ENCODE measurements at places on chromosomes 5 and 9.

DNA sequence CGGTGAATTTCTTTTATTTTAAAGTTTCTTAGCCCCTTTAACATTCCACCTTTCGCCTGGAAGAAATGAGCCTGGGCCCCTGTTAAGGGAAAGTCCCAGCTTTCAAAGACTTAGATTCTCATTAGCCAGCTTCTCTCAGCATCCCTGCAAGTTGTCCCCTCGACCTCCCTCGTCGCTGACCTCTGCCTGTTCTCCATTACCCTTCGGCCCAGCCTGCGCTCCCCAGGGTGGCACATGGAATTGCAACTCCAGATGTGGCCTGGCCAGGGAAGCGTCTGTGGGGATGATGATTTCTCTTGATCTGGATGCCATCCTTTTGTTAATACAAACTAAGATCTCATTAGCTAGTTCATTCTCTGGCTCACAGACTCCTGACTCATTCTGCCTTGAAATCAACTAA is 43.4 kb upstream of the FANCC start:
- DNase-seq, result no peak

GRCh38 chr9:135103931-135104639 is 16.6 kb downstream of the OLFM1 start:
- DNase-seq, result no peak

DNA sequence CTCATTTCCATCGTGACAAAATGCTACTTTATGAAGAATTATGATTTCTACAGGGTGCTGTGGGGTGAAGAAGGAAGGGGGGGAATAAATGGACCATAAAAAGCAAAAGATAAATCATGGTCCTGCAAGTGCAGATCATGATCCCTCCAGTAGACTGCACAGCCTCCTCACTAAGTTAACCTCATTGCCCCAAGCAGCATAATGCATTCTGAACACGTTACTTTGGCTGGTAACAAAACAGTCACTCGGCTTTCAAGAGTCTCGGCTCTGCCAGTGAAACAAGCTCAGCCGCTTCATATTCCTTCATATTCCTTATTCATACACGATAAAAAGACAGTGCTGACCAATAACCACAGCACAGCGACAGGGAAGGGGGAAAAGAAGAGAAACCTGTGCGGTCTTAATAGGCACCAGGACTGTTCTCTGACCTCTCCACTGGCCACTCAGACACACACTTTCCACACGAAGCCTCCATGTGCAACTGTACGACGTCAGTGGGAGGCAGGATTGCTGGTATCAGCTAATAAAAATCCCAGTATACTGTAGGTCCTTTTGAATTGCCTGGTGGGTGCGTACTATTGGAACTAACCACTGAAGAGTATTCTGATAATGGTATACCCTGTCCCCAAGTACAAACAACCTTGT is 60.5 kb downstream of the ANKH start:
- DNase-seq, result no peak

- DNase-seq, result no peak
These were observed 44.4 kb downstream of the DROSHA start for GRCh38 chr5:31487506-31487905.

DNA sequence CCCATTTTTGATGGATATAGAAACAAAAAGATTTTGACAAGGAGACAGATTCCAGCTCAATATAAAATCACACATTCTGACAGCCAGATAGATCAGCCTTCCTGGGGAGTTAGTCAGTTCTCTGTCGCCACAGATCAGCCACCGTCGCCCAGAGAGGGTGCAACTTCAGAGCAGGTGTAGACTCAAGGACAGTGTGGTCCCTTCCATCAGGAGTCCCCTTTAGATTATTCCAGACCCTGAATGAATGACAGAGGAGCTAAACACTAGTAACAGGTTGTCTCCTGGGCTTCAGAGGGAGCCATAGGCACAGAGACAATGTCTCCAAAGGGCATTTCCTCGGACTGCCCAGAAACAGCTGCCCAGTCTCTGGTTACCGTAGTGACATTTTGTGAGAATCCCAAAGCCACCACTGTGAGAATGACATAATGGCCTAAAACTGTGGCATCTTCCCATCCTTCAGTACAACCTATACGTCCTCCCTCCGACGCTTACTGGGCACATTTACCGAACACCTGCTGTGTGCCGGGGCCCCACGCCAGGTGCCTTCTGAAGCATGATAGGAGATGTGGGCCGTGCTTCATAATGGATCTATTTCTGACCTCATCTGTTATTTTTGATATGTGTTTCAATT is 47.4 kb upstream of the SLC2A8 start:
- no peak for DNase-seq

DNA sequence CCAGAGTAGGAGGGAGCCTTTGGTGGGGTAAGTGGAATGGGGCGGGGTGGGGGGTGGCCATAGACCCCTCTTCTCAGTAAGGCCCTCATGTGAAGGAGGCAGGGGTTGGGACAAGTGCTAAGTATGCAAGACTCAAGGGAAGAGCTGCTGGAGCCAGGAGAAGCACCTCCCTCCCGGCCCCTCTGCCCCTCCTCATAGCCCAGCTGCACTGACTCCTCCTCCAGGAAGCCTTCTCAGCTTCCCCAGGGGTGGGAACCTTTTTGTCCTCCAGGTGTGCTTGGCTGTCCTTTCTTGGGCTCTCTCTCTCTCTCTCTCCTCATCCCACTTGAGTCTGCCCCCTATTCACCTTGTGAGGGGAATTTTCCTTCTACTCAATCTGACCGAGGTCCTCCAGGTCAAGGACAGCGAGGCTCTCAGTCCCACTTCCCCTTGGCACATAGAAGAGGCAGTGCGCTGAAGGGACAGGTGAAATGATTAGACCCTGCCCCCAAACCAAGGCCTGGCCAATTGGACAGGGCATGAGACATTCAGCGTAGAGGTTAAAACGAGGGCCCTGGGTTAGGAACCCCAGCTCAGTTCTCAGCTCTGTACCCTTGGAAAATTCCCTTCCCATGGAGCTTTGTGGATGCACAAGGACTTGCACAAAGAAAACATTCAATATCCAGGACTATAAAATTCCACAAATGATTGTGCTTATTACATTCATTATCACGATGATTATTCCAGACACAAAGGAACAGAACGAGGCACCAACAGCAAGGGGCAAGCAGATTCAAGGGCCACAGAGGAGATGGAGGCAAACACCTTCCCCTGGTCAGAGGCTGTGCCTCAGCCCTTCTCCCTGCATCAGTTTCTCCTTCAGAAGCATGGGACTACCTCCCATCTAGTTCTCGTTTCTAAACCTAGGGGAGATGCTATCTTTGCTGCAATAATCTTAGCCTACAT is 45.6 kb upstream of the IL17B start:
- DNase-seq, result no peak

DNA sequence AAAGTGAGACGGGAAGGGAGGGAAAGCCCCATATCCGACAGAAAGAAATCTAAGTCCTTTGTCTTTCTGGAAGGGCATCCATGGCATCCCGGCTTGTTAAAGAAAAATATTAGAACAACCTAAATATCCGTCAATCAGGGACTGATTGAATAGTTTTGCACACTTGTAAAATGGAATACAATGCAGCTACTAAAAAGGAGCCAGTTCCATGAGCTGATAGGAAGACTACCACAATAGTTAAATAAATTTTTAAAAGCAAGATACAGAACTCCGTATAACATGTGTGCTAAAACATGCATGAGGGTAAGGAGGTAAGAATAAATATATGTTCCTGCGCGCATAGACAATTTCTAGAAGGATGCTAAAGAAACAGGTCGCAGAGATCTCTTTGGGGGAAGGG is 12.8 kb upstream of the GNPDA1 start:
- no peak for DNase-seq

DNA sequence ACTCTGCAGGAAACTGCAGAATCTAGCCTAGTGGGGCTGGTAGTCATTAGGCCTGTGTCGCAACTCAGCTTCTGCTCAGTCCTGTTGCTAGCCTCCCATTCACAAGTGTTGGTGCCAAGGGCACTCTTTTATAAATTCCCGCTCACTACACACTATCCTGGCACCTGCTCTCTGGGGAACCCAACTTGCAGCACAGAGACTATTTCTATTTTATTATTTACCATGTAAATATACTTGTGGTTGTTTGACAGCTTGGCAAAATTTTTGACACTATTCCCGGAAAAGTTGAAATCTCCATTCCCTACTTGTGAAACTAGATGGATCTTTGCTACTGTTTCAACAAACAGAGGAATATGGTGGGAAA is 20.4 kb upstream of the SMC2 start:
- no peak for DNase-seq

GRCh38 chr5:42993516-42994245 is 46.4 kb downstream of the ANXA2R start:
- peak; percentile 42 for DNase-seq

- no peak for DNase-seq
These were observed 373.3 kb upstream of the KLF4 start for GRCh38 chr9:107862881-107863280.

DNA sequence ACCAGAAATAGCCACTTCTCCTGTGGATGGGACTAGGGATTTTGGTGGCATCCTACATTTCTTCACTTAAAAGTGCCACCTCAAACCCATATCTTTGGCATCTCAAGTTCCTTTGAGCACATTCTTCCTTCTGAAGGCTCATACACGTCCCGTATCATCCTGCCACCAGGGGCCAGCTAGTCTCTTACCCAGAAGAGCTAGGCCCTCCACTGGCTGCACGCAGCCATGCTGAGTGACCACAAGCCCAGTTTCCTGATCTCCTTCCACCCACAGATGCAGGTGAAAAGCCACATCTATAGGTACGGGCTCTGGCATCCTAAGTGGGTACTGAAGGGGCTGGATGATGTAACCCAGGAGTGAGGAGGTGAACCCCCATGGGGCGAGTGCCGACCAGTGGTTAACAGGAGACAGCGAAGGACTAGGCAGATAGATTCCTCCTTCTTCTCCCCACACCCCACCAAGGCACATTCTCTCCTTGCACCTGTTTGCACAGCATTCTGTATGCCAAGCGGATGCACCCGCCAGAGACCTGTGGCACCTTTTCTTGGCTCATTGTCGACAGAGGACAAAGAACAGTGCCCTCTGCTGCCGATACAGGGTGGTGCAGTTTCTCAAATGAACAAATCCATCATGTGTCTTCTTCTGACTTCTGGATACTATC is 14.4 kb upstream of the SCGB3A1 start:
- peak; percentile 17 for DNase-seq

- DNase-seq, result no peak
These were observed 20.6 kb upstream of the ANGPTL2 start for GRCh38 chr9:127142931-127143464.

- no peak for DNase-seq
These were observed 161.4 kb upstream of the KLF4 start for GRCh38 chr9:107650995-107651394.

GRCh38 chr5:158565017-158565789 is 534.5 kb downstream of the EBF1 start:
- DNase-seq, result no peak

DNA sequence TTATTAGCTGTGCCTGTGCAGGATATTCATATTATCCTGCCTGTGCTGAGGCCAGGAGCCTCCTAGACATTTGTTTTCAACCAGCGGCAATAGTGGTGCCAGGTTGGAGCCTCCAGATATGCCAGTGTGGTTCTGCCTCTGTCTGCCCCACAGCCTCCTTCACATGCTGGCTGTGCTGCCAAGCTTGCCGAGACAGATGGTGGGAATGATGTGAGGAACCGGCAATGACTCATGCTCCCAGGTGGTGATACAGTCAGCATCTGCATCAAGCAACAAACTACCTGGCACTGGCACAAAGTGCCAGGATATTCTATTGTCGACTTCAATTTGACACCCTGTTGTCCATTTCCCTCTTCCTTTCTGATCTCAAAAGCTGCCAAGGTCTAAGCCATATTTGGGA is 285.7 kb downstream of the CHSY3 start:
- DNase-seq, result no peak

DNA sequence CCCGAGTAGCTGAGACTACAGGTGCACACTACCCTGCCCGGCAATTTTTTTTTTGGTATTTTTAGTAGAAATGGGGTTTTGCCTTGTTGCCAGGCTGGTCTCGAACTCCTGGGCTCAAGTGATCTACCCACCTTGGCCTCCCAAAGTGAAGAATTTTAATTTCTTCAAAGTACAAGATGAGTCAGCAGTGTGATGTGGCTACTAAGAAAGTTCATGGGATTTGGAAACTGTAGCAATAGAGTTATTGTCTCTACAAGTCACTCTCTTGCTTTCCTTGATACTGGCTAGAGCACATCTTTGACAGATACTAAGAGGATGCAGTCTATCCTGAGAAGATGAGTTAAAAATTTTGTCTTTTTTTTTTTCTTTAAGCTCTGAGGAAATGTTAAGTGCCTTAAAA is 1.6 kb downstream of the CREB3 start:
- no peak for DNase-seq

GRCh38 chr5:31335456-31335855 is 142.0 kb downstream of the CDH6 start:
- no peak for DNase-seq

- DNase-seq, result no peak
These were observed 12.1 kb upstream of the PTAR1 start for GRCh38 chr9:69771775-69772418.

DNA sequence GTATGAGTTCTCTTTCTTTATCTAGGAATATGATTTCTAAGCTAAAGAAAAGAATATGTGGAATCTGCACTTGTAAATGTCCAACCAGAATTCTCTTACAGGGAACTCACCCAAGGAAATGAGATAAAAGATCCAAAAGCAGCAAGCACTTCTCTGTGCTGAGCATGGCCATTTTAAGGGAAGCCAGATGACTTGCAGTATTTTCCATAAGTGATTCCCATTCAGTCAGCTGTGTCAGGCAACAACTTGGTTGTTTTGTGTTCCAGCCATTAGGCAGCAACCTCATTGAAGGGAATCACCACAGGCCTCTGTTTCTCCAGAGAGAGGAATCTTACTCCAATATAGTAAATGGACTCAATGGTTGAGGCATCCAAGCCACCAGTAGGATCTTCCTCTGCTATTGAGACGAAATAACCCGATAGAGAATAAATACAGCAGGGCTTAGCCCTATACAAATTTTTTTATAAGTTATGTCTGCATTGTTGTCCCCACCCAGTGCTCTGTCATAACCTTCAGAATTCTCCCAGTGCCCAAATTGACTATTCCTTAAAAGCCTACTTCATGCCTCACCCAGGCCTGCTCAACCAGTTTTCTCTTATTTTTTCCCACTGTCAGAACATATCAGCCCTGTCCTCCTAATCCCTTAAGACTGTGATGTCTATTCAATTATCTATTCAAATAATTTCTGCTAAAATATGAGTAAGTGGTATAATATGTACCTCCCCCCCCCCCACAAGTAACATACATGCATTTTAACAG is 236.6 kb downstream of the PJA2 start:
- no peak for DNase-seq

- DNase-seq, result no peak
These were observed 27.4 kb downstream of the ASTN2 start for GRCh38 chr9:117387422-117387821.

GRCh38 chr5:143641549-143642355 is 170.2 kb upstream of the HMHB1 start:
- no peak for DNase-seq

GRCh38 chr9:11023201-11023600 is 410.4 kb upstream of the PTPRD start:
- DNase-seq, result no peak

- DNase-seq, result no peak
These were observed 6.9 kb downstream of the MRPS2 start for GRCh38 chr9:135507104-135508035.
